ENCODE measurements at places on chromosomes 11 and 22.
A peak's percentile ranks its signal among the peaks of the same experiment; 100 is the strongest.

DNA sequence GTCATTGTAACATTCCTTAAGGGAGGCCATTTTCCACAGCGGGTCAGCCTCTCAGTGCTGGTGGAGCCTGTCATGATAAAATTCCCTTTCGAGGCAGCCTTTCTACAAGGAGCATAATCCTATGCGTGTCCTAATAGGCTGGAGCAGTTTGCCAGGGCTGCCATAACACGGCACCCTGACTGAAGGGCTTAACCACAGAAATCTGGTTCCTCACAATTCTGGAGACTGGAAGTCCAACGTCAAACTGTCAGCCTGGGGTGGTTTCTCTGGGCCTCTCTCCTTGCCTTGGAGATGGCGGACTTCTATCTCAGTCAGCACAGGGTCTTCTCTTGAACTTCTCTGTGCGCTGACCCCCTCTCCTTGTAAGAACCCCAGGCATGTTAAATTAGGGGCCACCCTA, 1.4 kb upstream of the RGL4 start:
- no peak for DNase-seq

DNA sequence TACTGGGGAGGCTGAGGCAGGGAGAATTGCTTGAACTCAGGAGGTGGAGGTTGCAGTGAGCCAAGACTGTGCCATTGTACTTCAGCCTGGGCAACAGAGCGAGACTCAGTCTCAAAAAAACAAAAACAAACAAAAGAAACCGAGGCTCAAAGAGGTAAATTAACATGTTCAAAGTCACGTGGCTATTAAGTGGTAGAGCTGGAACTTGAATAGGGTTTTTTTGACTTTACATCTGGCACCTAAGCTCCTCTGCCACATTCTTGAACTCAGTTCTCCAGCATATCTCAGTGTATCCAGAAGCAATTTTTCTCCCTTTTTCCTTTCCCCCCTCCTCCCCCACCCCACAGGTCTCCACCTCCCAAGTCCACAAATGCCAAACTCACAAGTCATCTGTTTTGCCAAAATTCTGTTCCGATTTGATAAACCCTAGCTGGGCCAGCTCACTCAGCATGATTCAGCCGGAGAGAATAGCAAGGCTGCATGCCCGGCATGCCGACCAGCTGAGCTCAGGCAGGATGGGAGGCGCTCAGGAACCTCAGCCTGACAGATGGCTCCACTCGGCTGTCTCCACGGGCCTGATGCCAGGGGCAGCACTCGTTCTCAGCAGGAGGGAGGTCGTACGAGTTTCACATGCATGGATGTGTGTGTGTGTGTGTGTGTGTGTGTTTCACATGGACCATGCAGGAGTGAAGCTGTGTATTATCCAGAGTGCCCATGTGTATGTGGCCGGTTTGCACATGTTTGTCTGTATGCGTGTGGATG, 63.2 kb upstream of the RRAS2 start:
- peak; percentile 61 for DNase-seq

DNA sequence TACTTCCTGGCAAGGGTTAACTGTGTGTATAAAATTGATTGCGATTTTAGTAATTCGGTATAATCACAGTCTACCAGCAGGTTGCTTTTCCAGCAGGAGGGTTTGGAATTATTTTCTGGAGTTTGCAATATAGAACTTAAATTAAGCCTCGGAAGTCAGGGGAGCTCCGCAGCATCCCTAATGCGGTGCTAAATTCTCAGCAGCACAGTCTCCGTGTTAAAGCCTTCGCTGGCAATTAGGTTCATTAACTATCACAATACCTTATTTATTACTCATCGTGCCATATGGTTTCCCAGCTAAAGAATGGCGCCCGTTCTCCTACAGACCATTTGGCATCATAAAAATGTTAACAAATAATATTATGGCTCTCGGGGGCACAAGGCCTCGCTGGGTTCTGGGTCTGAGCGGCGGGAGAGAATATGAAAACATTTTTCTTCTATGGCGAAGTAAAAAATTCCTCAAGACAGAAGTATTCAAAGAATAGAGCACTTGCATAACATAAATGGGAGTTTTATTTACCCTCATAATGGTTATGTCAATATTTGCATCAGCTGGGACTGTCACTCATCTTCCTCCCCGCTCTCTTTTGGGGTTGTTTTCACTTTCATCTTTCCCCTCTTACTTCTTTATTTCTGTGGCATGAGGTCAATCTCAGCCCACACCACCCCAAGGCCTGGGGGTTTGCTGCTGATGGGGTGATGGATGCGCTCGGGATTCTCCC, 28.1 kb upstream of the ZBTB16 start:
- DNase-seq = no peak

DNA sequence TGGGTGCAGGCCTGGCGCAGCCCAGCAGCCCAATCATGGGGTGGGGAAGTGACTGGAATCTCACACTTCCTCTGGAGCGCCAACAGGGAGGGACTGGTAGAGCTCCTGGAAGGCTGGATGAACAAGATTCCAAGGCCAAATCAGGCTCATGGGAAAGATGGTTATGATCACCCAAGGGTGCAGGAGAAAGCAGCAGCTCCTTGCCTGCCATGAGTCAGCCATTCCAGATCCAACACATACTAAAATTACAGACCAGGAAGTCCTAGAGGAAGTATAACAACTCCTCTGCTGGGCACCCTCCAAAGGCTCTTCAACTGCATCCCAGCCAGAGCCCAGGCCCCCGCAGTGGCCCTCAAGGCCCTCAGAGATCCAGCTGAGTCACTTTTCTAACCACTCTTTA, 427.3 kb downstream of the TENM4 start:
- no peak for DNase-seq

DNA sequence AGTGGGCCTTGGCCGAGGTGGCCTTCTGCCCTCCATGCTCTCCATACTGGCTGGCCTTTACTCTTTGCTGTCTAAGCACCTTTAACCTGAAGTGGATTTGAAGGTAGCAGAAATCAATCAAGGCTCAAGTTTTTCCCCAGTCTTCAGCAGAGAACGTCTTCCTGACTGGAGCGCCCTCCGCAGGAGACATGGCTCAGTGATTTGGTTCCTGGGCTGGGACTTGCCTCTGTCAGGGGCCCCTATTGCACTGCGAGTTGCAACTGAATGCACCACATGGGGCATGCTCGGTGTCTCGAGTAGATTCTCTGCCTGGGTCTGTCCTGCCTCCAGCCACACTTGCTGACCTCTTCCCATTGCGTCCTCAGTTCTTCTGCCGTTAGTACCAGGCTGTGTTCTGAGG, 79.6 kb downstream of the BMAL1 start:
- no peak for DNase-seq

GRCh38 chr11:6251990-6252473, 7.6 kb upstream of the CCKBR start:
- DNase-seq = peak; percentile 31

DNA sequence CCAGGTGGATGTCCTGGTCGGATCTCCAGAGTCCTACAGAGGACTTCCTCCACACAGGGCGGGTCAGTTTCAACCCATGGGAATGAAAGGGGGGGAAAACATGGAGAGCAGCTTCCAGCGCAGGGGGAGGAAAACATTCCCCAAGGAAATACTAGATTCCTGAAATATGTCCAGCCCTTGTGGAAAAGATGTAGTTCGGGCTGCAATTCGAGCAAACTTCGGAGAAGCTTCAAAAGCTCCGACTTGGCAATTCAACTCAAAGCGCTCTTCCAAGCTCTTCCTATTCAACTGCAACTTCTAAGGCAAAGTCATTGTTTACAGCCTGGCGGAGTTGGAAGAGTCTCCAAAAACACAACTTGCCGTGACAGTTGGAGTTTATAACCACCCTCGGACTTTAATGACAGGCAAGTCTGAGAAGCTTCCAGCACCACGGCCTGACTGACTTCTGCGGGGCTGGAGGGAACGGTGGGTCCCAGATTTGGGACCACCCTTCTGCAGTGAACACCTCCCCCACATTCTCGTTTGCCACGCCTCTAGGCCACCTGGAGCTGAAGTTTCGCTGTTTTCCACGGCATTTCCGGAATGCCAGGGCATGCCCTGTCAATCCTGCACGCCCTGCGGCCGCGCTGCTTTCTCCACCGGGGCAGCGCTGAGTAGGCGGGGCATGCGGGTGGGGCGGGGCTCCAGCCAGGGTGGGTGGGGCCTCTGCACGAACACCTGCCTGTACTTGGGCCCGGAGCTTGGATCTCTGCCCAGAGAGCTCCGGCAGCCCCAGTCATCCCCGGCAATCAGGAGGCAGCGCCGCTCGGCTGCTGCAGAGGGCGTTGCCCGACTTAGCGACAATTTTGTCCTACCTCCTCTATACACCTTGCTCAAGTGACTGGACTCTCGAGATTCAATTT, 49.0 kb upstream of the BIRC3 start:
- DNase-seq = peak; percentile 94

- DNase-seq = no peak
These were observed 29.3 kb upstream of the NECTIN1 start for GRCh38 chr11:119758291-119758690.

DNA sequence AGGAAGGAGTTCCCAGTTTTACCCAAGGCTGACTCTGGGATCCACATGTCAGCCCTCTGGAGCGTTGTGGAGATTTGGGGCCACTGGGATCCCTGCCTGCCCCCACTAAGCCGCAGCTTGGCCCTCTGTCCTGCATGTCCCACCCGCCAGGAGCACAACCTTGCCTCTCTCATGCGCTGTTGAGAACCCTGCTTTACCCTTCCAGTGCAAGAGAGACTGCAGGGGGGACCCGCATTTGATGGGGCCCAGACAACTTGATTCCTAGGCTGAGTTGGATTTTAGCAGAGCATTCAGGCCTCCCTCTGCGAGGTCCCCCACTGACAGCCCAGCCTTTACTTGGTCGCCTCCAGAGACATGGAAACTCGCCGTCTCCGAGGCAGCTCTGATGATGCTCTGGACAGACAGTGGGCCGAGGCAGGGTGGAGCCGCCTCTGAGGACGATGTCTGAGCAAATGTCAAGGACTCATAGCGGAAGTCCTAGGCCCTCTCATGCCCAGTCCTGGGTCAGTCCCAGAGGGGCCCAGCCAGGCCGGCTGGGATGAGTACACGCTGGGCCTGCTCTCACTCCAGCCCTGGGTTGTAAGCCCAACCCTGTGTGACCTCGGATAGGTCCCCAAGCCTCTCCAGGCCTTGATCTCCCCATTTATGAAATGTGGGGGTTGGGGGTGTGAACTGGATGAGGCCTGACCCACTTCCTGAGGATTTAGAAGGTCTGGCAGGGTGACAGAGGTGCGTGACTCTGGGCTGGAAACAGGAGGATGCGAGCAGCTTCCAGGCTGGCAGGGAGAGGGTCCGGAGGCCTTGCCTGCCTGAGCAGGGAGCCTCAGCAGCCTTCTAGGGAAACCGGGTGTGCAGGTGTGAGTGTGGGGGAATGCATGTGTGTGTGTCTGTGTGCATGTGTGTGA, 630 bp downstream of the CD5 start:
- DNase-seq = no peak

DNA sequence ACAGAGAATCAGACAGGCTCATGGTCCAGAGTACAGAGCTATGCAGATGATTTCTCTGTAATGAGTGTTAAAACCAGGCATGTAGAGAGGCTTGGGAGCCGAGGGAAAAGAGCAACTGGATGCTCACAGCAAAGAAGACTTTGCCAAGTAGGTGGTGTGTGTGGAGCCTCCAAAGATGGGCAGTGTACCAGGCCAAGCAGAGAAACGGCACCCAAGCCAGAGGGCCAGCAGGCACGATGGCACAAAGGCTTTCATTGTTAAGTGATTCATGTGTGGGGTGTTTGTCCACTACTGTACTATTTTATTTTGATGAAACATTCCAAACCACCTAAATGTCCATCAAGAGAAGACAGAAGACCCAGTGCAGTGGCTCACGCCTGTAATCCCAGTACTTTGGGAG, 11.1 kb downstream of the RANGAP1 start:
- DNase-seq = no peak

DNA sequence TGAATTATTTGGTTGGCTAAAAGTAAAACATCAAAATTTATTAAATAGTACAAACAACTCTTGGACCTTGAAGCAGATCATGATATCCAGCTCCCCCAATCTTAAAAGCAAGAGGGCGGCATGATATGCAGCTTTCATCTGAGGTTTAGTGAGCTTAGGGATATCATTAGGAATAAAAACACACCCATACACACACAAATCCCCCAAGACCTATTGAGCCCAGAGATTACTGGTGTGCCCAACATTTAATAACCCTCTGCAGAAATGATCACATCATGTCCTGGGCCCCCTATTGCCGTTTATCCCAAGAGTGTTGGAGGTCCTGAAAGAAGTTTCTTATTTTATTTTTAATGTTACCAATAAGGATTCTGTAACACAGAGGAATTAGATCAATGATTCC, at the start of gene OR8D1:
TSS of gene OR8D1 (minus strand) at position 101 of the 400 bp plus-strand sequence. CDS start 3,183 bp downstream, outside the sequence.
- DNase-seq = no peak

GRCh38 chr22:43515902-43516301, 104.1 kb downstream of the MPPED1 start:
- no peak for DNase-seq

GRCh38 chr11:69950120-69950519, 128.0 kb upstream of the ANO1 start:
- no peak for DNase-seq

DNA sequence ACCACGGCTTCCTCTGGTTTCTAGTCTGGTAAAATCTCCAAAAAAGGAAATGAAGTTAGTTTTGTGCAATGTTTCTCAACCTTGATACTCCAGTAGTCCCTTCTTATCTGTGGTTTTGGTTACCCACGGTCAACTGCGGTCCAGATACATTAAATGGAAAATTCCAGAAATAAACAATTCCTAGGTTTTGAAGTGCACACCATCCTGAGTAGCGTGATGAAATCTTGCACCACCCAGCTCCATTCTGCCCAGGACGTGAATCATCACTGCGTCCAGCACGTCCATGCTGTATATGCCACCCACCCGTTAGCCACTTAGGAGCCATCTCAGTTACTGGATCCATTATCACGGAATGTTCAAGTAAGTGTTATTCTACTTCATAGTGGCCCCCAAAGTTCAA, 117.0 kb downstream of the FBXO7 start:
- DNase-seq = no peak

- no peak for DNase-seq
These were observed 22.4 kb downstream of the RPS6KA4 start for GRCh38 chr11:64381350-64381749.

GRCh38 chr11:618856-619627, 3.3 kb upstream of the IRF7 start:
- no peak for DNase-seq

DNA sequence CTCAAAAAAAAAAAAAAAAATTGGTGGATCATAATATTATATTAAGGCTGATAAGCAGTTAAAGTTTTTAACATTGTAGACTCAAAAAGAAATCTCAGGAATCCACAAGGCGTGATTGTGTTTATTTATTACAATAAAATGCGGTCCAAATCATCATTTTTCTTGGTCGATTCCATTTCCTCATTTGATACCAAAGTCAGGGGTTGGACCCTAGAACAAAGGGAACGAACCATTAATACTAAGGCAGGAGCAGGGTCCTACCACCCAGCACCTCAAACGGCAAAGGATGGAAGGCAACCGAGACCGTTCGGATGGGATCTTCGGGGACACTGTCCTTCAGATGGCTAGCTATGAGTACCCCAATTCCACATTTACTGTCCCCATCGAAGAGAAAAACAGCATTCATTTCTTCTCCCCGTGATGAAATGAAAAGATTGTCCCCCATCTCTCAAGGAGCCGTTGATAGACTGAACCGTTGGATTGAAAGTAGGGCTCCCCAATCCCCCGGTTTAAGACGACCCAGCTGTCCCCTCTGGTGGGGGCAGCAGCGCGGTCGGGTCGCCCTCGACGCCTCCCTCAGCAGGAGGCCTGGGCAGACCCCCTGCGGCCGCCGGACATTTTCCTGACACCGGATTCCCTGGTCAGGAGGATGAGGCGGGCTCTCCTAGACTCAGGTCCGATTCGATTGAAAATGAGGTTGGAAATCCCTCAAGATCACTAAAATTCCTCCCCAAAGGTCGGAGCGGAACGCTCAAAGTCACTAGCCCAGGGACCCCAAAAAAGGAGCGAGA, 607 bp downstream of the DMC1 start:
- DNase-seq = no peak

- DNase-seq = peak; percentile 20
These were observed 795.5 kb downstream of the METTL15 start for GRCh38 chr11:28903716-28904115.

Measured in NCI-H2029 (cell line).